Activated naive CD8-positive, alpha-beta T cell treated with anti-CD3 and anti-CD28 coated beads for 36 hours (primary cell): ENCODE measurements at places on chromosomes 12 and 14. TPM values are rescaled to one million over a fixed set of nuclear protein-coding genes. Genes with fewer than 3 reads are reported as not detected.

Gene MYF6
- not detected for total RNA-seq

- no peaks in the 10 kb centered on the region for H3K27me3 ChIP-seq
- no peak overlapping the region for H3K27ac ChIP-seq
- no peaks in the 10 kb centered on the region for H3K36me3 ChIP-seq
- H3K4me3 ChIP-seq = no peak overlapping the region
- H3K4me1 ChIP-seq = no peaks in the 10 kb centered on the region
Measured at GRCh38 chr14:34700622-34701130, 13.7 kb downstream of the CFL2 start.

Gene SALL2
- total RNA-seq = 4.4 TPM

GRCh38 chr14:23359167-23359626 lies 5.8 kb downstream of the EFS start:
- no peak overlapping the region for H3K4me3 ChIP-seq
- DNase-seq = no peak
- no peaks in the 10 kb centered on the region for H3K4me1 ChIP-seq
- peaks cover 11% of the 10 kb centered on the region for H3K27me3 ChIP-seq
- H3K36me3 ChIP-seq = no peaks in the 10 kb centered on the region

- peak overlapping the region; percentile 90 for H3K4me3 ChIP-seq
- DNase-seq = no peak
- peaks cover 17% of the 10 kb centered on the region for H3K36me3 ChIP-seq
- H3K27ac ChIP-seq = no peak overlapping the region
Measured at GRCh38 chr12:132146098-132146497, 1.8 kb downstream of the NOC4L start.

DNA sequence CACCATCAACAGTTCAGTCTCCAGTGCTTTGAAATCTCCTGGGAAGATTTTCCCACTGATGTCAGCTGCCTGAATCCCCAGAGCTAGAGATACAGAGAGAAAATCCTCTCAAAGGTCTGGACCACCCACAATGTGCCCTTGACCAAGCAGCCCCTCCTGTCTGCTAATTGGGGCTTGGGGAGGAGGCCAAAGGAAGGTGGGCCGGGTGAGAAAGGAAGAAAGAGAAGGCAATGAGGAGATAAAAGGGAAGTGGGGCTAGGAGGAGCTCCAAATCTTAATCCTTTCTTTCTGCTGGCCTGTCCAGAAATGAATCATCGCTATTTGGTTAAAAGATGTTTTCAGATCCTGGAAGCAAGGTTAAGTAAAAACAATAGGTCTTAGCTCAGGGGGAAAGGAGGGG lies 322.9 kb downstream of the BCL11B start:
- DNase-seq = no peak
- no peak overlapping the region for H3K4me3 ChIP-seq
- peaks cover 18% of the 10 kb centered on the region for H3K4me1 ChIP-seq
- no peaks in the 10 kb centered on the region for H3K36me3 ChIP-seq

DNA sequence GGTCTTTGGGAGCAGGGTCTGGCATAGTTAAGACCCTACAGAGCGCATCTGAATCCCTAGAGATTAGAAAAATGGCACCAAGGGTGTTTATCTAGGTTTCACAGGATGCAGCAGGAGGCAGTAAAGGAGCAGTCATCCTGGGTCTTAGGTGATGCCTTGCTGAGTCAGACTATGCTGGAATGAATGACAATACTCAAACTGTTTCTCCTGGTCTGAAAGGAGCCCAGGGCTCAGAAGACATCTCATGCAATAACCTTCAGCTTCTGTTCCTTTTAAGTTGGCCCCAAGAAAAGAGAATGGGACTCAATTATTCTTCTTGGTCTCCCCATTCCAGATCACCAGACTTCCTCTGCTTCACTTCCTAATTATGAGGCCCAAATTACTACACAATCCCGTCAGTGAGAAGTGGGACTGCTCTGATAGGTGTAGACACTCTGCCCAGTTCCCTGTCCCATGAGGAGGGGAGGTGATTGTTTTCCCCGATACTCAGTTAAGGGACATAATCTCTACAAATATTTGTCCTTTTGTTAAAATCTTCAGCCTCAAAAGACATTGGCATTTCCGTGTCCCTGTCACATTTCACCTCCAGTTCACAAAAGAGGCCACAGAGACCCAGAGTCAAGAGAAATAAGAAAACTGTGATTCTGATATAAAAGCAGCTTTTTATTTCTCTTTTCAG lies 14.8 kb upstream of the APOF start:
- no peak for DNase-seq
- no peaks in the 10 kb centered on the region for H3K36me3 ChIP-seq
- H3K4me3 ChIP-seq = no peak overlapping the region
- H3K4me1 ChIP-seq = no peaks in the 10 kb centered on the region
- H3K27me3 ChIP-seq = no peaks in the 10 kb centered on the region

GRCh38 chr14:103072595-103073366 lies 11.2 kb upstream of the LBHD2 start:
- no peak overlapping the region for H3K4me3 ChIP-seq
- H3K27ac ChIP-seq = no peak overlapping the region
- H3K4me1 ChIP-seq = no peaks in the 10 kb centered on the region
- H3K27me3 ChIP-seq = peaks cover 9% of the 10 kb centered on the region

DNA sequence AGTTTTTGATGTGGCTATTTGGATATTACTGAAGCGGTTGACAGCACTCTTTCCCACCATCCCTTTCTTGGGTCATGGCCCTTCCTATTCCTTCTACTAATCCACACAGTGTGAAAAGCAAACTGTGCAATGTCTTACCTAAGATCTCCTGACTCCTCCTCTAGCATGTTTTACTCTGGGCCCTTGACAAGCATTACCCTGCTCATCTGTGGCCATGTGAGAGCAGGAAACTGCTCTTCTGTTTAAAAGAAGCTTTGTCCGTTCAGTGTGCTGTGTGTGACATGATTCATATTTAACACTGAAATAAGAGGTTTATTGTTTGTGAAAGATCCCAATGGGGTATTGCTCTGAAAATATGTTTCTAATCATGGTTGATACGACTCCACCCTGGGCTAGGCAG lies 1022.5 kb downstream of the AACS start:
- no peak for DNase-seq
- H3K36me3 ChIP-seq = no peaks in the 10 kb centered on the region
- H3K27me3 ChIP-seq = no peaks in the 10 kb centered on the region

Gene PRR4
- total RNA-seq = 1.4 TPM

DNA sequence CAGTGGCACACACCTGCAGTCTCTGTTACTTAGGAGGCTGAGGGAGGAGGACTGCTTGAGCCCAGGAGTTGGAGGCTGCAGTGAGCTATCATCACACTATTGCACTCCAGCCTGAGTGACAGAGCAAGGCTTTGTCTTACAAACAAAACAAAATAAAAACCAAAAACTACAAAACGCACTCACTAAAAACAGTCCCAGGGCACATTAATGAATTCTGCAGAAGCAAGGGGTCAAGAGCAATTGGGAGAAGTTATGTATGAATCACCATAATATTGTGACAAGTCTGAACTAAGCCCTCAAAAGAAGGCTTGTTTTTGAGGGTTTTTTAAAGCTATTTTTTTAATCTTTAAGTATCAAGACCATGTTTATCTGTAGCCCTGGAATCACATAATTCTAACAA lies 201.1 kb downstream of the MED13L start:
- no peaks in the 10 kb centered on the region for H3K27me3 ChIP-seq
- no peak overlapping the region for H3K4me3 ChIP-seq
- peaks cover 5% of the 10 kb centered on the region for H3K36me3 ChIP-seq
- no peak overlapping the region for H3K27ac ChIP-seq
- peaks cover 26% of the 10 kb centered on the region for H3K4me1 ChIP-seq

Gene RDH5
- 4.2 TPM for total RNA-seq

Gene IAPP
- total RNA-seq = not detected

GRCh38 chr12:71686658-71687025 lies 760 bp downstream of the TMEM19 start:
- no peaks in the 10 kb centered on the region for H3K27me3 ChIP-seq
- DNase-seq = no peak
- no peaks in the 10 kb centered on the region for H3K36me3 ChIP-seq
- H3K27ac ChIP-seq = peak overlapping the region; percentile 88
- H3K4me3 ChIP-seq = peak overlapping the region; percentile 87
- H3K4me1 ChIP-seq = peaks cover 23% of the 10 kb centered on the region

DNA sequence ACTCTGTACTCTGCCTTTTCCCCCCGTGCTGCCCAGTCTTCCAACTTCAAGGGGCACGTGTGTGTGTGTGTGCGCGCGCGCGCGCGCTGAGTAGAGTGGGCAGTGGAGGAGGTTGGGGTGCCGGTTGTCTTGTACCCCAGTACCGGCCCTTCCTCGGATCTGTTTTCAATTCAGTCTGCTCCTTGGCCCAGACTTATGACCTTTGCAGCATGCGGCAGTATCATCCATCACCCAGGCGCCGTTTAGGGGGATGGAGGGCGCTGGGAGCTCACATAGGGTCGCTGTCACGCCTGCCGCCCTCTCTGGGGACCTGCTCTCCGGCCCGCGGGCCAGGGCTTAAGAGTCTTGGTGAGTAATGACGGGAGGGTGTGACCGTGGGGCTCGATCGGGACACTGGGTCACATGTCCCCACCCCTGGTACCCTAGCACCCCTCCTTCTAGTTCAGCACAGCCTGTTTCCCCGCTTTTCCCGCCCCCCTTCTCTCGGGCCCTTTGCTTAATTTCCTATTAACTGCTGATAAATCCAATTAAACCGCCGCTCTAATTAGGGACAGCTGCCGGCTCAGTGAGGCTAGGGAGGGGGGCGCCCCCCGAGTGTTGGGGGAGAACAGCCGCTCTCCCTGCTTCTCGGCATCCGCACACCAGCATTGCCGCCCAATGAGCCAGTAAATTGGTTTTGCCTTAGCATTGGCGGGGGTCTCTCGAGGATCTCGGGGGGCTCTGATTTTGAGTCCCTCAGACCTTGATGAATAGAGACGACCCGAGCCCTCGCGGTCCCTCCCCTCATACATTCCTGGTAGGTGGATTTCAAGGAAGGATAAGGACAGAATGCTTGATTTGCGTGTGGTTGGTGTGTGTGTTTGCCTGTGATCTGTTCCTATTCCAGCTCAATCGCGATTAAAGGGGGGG lies 9.3 kb downstream of the STAC3 start:
- DNase-seq = no peak
- peak overlapping the region; percentile 48 for H3K4me3 ChIP-seq
- H3K27ac ChIP-seq = no peak overlapping the region
- peaks cover 73% of the 10 kb centered on the region for H3K27me3 ChIP-seq
- H3K4me1 ChIP-seq = peaks cover 54% of the 10 kb centered on the region

GRCh38 chr12:31368666-31369361 lies 42.9 kb upstream of the SINHCAF start:
- no peak for DNase-seq
- H3K27ac ChIP-seq = no peak overlapping the region
- H3K4me1 ChIP-seq = no peaks in the 10 kb centered on the region
- no peaks in the 10 kb centered on the region for H3K27me3 ChIP-seq
- H3K4me3 ChIP-seq = no peak overlapping the region
- H3K36me3 ChIP-seq = no peaks in the 10 kb centered on the region

- H3K27ac ChIP-seq = no peak overlapping the region
- no peaks in the 10 kb centered on the region for H3K4me1 ChIP-seq
- no peak overlapping the region for H3K4me3 ChIP-seq
- no peaks in the 10 kb centered on the region for H3K27me3 ChIP-seq
- no peaks in the 10 kb centered on the region for H3K36me3 ChIP-seq
Measured at GRCh38 chr12:24378548-24379407, 429.3 kb upstream of the SOX5 start.

Gene SART3
- 78.7 TPM for total RNA-seq

Gene KNTC1
- total RNA-seq = 85.9 TPM

DNA sequence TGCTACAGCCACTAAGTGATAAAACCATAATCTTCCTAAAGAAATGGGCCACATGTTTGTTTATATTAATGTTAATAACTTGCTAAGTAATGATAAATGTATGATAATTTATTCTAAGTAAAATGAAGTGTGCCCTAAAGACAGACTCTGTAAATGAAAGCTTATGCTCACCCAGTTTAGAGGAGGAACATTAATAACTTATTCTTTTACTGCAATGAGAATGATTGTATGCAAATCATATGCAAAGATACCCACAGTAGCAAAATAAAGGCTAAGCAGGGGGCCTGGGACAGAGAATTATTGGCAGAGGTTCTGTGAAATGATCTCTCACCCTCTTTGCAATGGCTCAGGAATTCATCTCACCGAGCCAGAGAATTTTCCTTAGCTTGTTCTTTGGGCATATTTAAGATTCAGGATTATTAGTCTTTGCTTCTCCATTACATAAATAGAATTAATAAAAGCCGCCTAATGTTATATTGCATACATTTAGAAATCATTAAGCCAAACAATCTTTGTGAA lies 75.9 kb downstream of the TMEM132D start:
- no peaks in the 10 kb centered on the region for H3K27me3 ChIP-seq
- no peak overlapping the region for H3K27ac ChIP-seq
- no peaks in the 10 kb centered on the region for H3K36me3 ChIP-seq

GRCh38 chr12:125331342-125332052 lies 266.3 kb downstream of the AACS start:
- peaks cover 33% of the 10 kb centered on the region for H3K27me3 ChIP-seq
- no peak for DNase-seq
- no peaks in the 10 kb centered on the region for H3K4me1 ChIP-seq

Gene CLEC1B
- total RNA-seq = not detected

GRCh38 chr12:122086116-122086515 lies 7.6 kb downstream of the MLXIP start:
- no peak for DNase-seq
- peaks cover 93% of the 10 kb centered on the region for H3K4me1 ChIP-seq
- H3K27ac ChIP-seq = peak overlapping the region; percentile 88
- H3K27me3 ChIP-seq = no peaks in the 10 kb centered on the region
- peak overlapping the region; percentile 60 for H3K4me3 ChIP-seq
